Left forelimb (tissue), 1 donor: ENCODE measurements at places on chromosomes 12 and 14.
A peak's percentile ranks its signal among the peaks of the same experiment; 100 is the strongest.

GRCh38 chr14:93714605-93715004 lies 73.7 kb downstream of the PRIMA1 start:
- no peak for DNase-seq

GRCh38 chr12:68871921-68872320 lies 61.0 kb downstream of the CPM start:
- no peak for DNase-seq

DNA sequence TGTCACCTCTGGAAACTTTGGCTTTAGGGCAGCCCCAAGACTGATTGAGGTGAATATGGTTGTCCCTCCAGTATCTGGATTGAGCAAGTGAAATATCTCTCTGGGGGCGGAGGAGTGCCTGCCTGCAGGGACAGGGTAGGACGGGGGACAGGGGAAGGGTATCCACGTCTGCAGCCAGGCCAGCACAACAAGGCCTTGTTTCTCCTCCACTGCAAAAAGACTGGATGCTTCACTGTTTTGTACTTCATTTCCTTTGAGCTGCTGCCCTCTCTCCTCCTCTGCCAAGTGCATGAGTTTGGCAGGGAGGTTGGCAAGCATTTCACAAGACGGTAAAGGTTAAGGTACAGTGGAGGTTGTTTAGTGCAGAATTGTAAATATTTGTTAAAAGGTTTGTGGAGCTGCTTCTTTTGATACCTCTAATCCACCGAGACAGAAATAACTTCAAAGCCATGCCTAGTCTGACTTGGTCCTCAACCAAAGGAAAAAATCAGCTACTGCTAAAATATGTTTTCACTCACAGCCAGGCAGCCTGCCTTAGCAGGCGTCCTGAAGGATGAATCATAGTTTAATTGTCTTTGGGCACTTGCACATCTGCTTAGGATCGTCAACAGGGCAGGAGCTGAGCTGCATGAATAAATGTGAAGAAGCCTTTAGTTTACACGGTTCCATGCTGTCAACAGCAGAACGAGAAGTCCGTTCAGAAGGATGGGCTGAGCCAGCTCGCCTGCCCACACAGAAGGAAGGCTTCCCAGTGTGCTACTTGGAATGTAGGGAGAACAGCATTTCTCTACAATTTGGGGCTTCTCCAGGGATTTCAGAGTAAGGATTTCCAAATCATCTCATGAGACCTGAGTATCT lies 269.7 kb downstream of the TTC6 start:
- no peak for DNase-seq

DNA sequence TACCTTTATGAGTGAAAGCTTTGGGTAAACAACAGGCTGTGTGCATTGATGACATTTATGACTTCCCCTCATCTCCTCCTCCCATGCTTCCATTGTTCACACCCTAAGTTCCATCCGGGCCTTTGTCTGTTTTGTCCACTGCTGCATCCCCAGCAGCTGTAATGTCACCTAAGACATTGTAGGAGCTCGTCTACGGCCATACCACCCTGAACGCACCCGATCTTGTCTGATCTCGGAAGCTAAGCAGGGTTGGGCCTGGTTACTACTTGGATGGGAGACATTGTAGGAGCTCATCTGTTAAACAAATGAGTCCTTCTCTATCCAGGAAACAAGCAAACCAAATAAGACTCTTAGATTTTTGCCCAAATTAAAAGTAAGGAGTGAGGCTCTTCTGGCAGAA lies 40.4 kb upstream of the SYCP3 start:
- no peak for DNase-seq

GRCh38 chr14:55416866-55417265 lies 5.2 kb upstream of the ATG14 start:
- DNase-seq = no peak

DNA sequence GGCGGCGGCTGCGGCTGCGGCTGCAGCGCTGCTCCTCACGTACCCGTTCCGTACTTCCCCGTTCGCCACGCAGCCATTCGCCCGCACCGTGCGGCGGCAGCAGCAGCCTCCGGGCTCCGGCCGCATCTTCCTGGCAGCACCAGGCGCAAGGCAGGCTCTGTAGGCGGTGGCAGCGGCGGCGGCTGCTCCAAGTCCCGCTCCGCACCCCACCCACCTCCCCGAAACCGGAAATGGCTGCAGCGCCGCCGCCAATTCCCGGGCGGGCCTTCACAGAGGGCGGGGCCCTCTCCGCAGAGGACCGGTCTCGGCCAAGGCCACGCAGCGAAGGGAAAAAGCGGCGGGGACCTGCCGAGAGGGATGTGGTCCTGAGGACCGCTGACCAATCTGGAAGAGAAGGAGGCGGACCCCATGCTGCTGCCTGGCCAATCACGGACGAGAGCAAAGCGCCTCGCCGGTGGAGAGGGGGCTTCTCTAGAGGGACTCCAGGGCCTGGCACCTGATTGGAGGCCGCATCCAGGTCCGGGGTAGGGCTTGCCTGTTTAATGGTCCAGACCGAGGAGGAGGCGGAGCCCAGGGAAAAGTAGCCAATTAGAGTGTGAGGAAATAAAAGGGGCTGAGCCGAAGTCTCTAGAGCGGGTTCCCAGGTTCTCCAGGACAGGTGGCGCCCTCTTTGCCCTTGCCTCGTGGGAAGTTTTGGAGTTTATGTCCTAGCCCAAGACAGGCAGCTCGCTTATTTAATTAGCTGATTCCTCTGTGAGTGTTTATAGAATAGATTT lies at the start of gene SPTLC2:
TSS of gene SPTLC2 (minus strand) at position 184 of the 776 bp plus-strand sequence. CDS start at position 126, 58 bp downstream.
- DNase-seq = peak; percentile 97

DNA sequence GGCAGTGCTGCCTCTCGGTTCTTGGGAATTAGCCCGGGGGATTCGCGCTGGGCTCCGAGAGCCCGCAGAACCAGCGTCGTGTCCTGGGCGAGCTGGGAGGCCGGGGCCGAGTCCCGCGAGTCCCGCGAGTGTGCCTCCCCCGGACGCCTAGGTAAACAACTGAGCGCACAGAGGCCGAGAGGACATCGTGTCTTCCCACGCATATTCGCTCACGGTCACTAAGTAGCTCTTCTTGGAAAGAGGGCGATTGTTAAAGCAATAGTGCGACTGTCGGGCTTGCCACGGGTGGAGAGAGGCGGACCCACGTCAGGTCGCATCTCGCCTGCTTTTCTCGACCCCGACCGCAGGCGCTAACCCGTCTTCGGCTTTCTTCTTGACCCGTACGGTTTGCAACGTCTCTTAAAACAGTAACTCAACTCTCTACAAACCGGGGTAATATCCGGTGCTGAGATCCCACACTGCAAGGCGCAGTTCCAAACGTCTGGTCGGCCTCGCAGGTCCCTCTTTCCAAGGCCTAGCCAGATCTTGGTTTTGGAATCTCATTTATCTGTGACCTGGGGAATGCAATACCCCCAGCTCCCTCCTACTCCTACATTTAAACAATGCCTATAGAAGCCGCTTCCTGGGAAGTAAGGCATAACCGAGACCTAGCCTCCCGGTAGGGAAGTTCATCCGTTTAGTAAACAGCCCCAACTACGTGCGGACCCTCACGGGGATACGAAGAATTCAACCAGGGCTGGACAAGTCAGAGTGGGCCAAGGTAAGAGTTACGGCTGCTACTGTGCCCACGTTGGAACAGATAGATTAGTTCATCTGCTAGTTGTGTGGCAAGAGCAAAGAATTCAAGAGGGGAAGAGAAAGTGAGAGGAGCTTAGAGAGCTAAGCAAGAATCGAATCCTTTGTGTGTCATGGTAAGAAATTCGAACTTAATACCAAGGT lies 736 bp upstream of the PHLDA1 start:
- no peak for DNase-seq

- DNase-seq = no peak
These were observed 1.2 kb upstream of the NID2 start for GRCh38 chr14:52070051-52070431.

DNA sequence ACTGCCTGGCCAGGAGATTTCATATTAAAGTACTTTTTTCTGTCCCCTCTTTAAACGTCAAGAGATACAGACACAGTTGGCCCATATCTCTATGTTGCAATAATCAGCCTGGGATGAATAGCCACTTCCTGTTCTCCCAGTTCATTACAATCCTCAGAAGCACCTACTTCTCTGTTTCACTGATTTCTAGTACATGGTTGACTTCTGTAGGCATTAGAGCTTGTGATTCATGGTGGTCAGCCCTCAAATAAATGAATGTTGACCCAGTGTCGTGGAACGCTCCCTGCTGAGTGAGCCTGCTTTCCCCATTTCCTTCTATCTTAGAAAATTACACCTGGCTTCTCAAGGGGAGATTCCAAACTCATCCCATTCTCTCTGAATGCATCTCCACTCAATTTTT lies 416.7 kb downstream of the PDZRN4 start:
- DNase-seq = no peak

GRCh38 chr14:102055181-102055901 lies 31.5 kb downstream of the HSP90AA1 start:
- DNase-seq = no peak

DNA sequence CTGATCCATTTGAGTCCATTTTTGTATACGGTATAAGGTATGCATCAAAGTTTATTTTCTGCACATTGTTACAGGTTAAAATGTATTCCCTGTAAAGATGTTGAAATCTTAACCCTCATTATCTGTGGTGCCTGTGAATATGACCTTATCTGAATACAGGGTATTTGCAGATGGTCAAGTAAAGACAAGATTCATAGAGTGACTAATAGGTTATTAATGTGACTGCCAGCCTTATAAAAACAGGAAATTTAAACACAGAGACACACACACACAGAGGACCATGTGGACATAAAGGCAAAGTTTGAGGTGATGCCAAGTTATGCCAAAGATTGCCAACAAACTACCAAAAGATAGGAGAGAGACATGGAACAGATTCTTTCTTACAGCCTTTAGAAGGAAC lies 347.2 kb upstream of the DCN start:
- DNase-seq = no peak

DNA sequence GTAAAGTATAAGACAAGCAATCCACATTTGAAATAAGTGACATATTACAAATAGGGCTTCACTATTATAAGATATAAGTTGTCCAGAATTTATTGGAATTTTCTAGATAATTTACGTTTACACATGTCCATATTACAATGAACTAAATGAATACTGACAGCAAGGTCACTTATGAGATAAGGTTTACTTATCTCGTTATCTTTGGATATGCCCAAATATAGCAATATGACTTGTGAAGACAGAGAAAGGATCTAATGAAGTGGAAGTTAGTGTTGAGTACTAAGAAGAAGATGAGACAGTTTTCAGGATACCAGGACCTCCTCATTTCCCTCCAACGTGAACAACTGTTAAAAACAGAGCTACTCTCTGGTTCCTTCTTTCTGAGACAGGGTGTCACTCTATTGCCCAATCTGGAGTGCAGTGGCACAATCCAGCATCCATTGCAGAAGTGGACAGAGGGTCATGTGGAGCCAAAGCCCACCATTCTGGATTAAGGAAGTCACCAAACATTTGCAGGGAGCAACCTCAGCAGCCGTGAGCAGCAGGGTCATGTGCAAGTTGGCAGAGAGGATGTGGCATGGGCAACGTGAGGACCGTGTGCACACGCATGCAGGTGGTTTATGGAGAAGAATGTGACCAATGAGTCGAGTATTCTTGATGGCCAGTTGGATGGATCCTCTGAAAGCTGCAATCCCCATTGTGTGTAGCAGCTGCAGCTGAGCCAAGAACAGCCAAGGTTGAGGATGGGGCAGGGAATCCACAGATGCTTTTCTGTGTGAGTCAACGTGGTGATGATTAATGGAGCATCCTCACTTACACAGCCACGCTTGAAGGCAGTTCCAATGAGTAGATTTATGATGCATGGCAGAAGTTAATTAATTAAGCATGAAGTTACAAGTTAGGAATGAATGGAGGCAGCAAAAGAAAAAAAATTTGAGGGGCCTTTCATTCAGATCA lies 111.0 kb downstream of the BICD1 start:
- DNase-seq = no peak

GRCh38 chr12:55314043-55314442 lies at the start of gene OR6C1:
TSS of gene OR6C1 (plus strand) at chr12:55314343. CDS start at chr12:55320600, 6,257 bp downstream.
- no peak for DNase-seq

- DNase-seq = no peak
These were observed 39.8 kb downstream of the CACNA2D4 start for GRCh38 chr12:1878695-1879094.

DNA sequence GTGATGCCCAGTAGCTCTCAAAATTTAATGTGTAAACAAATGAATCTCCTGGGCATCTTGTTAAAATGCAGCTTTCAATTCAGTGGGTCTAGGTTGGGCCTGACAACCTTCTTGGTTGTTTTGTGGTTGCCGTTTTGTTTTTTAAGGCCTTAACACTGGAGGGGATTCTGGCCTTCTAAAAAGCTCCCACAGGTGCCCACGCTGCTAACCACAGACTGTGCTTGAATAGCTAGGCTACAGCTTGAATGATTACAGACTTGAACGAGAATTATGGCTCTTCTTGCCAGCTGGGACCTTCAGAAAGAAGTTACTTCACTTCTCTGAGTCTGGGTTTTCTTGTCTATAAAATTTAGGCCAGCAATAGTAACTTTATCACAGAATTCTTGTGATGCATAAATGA lies 1.3 kb upstream of the FLVCR2 start:
- DNase-seq = no peak

DNA sequence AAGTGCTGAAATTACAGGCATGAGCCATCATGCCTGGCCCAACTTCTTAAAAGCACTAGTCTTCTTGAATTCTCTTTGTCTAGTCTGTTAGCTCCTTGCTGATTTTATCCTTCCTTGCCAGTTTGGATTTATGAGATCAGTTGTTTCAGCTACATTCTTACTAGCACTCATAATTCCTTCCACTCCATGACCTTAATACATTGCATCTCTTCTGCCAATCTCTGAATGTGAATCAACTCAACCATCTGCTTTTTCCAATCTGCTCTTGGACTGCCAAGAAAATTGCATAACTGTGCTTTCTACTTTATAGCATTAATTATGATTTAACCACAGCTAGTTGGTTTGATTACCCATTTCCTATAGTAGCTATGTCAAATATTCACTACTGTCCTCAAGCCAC lies 14.9 kb upstream of the HEATR5A start:
- DNase-seq = no peak

- DNase-seq = no peak
These were observed 6.9 kb downstream of the ATP2A2 start for GRCh38 chr12:110287986-110288385.

- DNase-seq = no peak
These were observed 7.8 kb downstream of the RFX4 start for GRCh38 chr12:106590601-106591000.

GRCh38 chr14:99333841-99334635 lies 62.0 kb upstream of the BCL11B start:
- DNase-seq = no peak

DNA sequence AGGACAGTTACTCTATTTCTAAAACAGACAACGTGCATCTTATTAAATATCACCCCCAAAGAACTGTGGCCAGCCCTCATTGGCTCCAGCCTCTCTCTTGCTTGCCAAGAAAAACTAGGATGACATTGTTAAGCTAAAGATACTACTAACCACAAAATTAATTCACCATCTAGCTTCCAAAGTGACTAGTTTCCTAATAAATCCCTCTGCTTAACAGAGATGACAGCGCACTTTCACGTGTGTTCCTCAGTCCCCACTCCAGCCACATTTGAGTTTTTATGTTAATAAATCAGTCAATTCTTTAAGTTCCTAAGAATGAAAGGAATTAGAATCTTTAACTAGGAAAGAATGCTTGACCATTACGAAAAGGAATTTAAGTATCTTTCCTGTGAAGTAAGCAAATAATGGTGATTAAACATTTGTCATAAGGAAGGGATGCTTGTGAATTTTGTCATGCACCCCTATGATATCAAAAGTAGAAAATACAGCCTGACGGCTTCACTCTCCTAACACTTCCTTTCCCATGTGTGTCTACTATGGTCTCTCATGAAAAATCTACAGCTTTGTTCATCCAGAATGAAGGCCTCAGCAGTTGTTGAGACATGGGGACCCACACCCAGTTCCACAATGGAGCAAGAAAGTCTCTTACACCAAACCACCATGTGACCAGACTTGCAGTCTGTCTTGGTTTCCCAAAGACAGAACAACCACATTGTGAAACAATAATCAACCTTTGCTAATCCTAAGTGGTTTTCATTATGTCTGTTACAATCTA lies 8.1 kb downstream of the CORO1C start:
- no peak for DNase-seq
